ENCODE measurements at places on chromosomes 13 and 19.

- no peak for DNase-seq
These were observed at the start of gene KLK2 for GRCh38 chr19:50873056-50873455. TSS of gene KLK2 (plus strand) at chr19:50873439. CDS start at chr19:50873474, 35 bp downstream.

DNA sequence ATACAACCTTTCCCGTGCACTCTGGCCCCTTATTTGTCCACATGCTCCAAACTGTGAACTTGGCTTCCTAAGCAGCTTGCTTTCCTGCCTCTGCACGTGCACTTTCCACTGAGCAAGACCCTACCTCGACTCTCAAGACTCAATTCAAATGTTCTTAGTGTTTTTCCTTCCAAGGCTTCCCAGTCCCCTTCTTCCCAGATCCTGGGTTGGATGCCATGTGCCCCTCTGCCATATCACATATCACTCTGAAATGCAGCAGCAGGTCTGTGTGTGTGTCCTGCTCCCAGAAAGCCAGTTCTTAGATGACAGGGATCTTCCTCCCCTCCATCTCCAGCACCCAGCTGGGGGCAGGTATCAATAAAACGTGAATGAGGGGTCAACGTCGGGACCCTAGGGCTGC is 3.0 kb downstream of the ZNF557 start:
- DNase-seq, result no peak

GRCh38 chr13:49584771-49585182 is 581 bp downstream of the RCBTB1 start:
- DNase-seq, result no peak

DNA sequence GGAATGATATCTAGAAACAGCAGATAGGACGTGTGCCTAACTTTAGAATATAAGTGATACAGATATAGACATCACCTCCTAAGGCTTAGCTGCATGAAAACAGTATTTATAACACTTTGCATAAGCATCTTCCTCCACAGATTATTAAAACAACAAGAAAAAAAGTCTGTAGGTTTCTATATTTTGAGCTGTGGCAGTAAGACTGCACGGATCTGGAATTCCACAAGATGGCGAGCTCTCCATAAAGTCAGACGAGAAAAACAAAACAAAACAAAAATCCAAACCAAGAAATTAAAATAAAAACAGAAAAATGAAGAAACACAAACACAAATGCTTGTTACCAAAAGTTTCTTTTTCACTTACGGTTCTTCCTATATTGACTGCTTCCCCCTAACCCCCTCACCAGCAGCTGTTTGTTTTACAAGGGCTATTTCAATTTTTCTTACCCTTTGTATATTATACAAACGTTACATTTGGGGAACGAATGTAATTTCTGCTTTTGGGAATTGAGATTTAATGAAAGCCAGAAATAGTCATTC is 285.8 kb downstream of the MYO16 start:
- DNase-seq, result no peak

DNA sequence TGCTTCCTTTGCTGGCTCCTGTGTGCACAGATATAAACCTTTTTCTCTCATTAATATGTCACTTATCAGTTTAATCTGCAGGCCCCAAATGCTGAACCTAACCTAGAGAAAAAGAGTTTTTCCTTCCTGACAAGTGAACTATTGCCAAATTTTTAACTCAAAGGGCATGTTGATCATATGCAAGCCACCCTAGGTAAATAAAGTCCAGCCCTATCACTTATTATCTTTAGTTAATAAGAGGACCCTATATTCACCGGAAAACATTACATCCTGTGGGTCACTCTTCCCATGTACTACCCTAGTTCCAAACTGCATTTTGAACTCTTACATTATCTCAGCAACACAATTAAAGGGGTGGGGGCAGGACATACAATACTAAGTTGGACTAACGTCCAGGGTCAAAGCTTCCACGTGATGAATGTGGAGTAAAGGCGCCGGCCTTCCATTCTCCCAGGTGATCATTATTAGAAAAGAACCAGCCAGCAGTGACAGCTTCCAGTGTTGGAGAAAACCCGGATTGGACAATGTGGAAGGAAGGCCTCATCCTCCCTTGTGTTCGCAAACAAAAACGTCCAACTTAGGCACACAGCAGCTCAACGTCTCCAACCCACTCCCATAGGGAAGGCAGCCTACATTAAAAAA is 86.6 kb downstream of the STK24 start:
- no peak for DNase-seq

DNA sequence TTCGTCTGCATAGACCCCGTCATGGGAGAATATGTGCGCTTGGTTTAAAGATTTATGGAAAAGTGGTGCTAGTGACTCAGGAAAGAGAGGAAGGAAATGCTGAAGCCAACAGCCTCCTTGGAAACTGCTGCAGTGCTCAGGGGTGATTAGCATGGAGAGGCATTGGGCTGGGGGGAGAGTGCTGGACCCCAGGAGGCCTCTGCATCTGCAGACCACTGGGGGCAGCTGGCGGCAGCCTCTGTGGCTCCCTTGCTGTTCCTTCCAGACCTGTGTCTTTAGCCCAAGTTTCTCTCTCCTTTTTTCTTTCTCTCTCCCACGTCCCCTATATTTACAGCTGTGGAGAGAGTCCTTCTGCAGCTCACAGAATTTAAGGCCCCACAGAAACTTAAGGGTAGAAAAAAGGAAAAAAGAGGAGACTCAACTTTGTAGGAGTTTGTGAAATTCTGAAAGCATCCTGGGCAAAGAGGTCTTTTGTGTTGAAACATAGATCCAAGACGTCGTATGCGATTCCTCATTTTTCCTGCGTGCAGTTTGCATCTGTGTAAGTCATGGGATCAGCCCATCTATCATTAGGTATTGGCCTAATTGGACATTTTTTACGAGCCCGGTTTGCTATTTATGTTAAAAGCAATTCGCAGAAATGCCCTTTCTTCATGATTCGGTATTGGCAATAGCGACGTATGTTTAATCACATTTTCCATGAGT is 116.2 kb upstream of the ZNF536 start:
- no peak for DNase-seq

DNA sequence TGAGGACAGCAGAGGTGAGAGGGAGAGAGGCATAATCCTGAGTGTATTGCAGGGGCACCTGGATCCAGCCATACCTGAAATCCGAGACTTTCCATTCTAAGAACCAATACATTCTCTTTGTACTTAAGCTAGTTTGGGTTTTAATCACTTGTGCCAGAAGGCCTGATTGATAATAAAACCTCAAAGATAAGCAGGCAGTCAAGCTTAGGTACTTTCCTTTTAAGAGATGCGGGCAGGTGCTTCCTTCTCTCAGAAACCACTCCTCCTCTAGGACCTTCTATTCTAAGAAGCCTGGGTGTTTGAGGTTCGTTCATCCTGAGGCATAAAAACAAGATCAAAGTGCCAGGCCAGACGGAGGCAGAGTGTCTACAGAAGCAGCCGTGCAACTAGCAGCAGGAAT is 22.2 kb downstream of the FAM187B start:
- DNase-seq, result no peak

DNA sequence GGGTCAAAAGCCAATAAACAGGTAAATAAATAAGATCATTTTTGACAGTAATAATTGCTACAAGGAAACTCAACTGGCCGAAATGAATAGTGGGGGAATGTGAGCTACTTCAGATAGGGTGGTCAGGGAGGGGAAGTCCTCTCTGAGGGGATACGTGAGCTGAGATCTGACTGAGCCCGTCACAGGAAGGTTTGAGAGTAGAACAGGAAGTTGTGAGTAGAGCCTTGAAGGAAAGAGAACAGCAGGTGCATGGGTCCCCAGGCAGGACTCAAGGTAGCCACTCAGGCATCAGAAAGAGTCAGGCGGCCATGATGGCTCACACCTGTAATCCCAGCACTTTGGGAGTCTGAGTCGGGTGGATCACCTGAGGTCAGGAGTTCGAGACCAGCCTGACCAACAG is 6.3 kb downstream of the IRGQ start:
- no peak for DNase-seq

DNA sequence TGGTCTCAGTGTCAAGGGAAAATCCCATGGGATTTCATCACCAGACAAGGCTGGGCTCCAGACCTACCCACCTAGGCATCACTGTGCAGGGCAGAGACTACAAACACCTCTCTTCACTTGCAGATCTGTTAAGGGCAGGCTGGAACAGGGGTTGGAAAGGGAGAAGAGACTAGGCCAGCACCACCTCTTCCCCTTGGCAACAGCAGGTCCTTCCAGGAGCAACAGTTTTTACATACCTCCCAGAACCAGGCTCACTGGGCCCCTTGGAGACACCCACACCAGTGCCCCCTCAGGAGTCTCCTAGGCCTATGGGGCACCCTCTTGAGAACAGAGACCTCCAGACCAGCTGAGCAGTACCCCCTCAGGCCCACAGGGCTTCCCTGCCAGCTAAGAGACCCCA is 2.5 kb upstream of the UBE2M start:
- DNase-seq, result no peak

DNA sequence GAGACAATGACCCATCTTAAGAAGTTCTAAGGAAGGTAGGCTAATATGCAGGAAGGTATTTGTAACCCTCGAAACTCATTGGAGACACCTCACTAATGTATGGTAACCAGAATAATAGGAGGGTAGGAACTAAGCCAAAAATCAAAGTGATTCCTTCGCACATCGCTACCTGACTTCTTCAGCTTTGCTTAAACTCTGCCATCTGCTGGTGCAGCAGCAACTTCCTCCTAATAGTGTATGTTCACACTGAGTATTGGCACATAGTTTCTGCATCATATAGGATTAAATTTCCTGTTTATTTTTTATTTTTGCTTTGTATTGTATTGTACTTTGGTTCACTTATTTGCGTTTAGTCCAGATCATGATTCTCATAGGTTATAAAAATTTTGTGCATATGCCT is 676.2 kb downstream of the GPC5 start:
- DNase-seq, result no peak

DNA sequence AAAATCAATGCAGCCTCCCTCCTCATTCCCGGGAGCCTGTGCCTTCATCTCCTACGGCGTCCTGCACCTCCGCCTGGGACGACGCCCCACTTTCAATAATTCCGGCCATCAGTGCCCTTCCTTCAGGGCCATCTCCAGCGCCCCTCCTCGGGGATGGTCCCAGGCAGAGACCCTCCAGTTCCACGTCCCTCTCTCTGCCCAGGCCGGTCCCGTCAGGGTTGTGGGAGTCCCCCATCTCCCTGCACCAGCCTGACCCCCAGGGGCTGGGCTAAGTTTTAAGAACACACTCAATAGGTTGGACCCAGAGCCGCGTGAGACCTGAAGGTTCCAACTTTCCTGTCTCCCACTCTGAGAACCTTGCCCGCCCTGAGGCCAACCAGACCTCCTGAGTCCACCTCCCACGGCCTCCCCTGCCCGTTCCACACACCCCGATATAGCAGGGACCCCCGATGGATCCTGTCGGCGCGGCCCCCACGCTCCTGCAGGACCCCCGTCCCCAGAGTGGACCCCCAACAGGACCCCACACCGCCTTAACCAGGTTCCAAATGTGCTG is 646 bp downstream of the TMEM161A start:
- no peak for DNase-seq

GRCh38 chr19:31801611-31802010 is 452.4 kb upstream of the TSHZ3 start:
- no peak for DNase-seq

- DNase-seq, result no peak
These were observed 17.6 kb downstream of the DCAF15 start for GRCh38 chr19:13969897-13970296.

DNA sequence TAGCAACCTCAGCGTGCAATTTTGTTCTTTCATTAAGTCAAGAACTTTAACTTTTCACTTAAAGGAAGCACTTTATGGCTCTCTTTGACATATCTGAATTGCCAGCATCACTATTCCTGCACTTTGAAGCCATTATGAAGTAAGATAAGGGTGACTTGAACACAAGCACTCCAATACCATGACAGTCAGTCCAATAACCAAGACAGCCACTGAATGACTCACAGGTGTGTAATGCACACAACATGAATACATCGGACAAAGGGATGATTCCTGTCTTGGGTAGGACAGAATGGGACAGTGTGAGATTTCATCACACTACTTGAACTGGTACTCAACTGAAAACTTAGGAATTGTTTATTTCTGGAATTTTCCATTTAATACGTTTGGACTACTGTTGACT is 233.7 kb upstream of the IPO5 start:
- DNase-seq, result no peak

GRCh38 chr19:54335164-54335563 is 3.8 kb downstream of the LILRA4 start:
- DNase-seq, result no peak

DNA sequence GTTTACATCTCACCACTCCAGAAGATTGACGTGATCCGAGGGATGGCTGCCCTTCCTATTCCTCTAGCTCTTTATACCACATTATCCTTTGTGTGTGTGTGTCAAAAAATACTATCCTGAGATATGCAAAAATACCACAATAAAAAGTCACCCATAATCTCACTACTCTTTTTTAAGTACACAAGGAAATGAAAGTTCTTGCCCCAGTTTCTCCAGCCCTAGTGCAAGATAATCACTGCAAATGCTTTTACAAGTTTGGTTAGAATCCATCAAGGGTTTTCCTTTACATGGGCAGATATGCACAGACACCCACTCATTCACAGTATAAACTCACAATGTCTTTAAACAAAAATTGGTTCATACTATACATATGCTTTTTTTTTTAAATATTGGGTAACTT is 89.3 kb downstream of the DIAPH3 start:
- no peak for DNase-seq

DNA sequence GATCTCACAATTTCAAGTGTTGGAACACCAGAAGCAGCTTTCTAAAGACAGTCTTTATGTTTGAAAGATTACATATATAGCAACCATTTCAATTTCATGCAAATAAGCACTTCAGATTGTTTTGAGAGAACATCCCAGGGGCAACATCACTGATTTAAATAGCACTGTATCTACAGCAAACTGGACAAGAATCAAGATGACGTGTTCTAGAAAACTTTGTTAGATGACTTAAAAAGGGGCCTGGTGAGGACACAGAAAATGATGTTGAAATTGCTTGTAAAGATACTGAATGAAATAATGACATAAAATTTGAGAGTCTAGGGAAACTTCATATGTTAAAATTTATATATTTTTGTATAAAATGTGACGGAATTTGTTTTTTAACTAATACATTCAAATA is 277.1 kb downstream of the KLF12 start:
- DNase-seq, result no peak

- DNase-seq, result no peak
These were observed 262.7 kb downstream of the DLEU7 start for GRCh38 chr13:50580684-50581305.

DNA sequence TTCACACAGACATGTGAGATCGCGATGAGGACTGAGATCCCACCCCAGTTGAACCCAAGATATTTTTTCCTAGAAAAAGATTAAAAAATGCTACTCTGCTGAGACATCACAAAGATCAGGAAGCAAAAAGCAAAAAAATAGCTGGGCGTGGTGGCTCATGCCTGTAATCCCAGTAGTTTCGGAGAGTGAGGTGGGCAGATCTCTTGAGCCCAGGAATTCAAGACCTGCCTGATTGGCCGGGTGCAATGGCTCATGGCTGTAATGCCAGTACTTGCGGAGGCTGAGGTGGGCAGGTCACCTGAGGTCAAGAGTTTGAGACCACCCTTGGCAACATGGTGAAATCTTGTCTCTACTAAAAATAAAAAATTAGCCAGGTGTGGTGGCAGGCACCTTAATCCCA is 1.1 kb downstream of the FUT3 start:
- DNase-seq, result no peak
